CD8-positive, alpha-beta T cell (primary cell): ENCODE measurements at places on chromosomes 16 and 17.

GRCh38 chr16:66167564-66168291, 198.8 kb upstream of the CDH5 start:
- no peak for DNase-seq

GRCh38 chr17:75843577-75844529, at the start of gene UNC13D:
TSS of gene UNC13D (minus strand) at chr17:75844404. CDS start at chr17:75844337, 67 bp downstream.
- DNase-seq, result peak; percentile 77

- no peak for DNase-seq
Observed at GRCh38 chr17:60077672-60078519, 825 bp downstream of the HEATR6 start.

GRCh38 chr16:81586417-81586816, 141.8 kb downstream of the CMIP start:
- no peak for DNase-seq

GRCh38 chr17:83101805-83102480, 22.5 kb downstream of the METRNL start:
- DNase-seq, result no peak

DNA sequence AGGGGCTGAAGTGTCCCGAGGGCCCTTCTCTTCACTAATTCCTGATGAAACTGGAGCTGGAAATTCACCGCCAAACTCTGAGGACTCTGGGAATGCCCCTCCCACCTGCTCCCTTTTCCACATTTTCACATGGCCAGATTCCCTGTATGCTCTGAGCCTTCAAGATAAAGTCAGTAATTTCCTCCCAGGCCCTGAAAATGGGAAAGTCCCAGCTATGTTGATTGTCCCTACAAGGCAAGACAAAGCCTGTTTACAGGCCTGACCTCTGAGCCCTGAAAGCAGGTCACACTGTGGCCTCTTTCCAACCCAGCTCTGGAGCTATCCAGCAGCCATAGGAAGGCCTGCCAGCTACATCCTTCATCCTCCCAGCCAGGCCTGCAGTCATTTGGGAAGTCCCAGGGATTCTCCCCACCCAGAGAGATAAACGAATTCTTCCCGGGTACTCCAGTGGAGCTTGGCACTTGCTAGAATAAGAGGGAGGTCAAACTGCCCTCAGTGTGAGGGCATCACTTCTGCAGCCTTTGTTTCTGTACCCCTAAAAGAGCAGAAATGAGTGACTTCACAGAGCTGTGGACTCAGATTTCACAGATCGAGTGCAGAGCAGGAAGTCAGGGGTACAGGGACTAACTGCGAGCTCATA, 19.6 kb upstream of the CCL2 start:
- DNase-seq, result no peak

- DNase-seq, result no peak
Observed at GRCh38 chr16:26133416-26134093, 441.8 kb downstream of the HS3ST4 start.

DNA sequence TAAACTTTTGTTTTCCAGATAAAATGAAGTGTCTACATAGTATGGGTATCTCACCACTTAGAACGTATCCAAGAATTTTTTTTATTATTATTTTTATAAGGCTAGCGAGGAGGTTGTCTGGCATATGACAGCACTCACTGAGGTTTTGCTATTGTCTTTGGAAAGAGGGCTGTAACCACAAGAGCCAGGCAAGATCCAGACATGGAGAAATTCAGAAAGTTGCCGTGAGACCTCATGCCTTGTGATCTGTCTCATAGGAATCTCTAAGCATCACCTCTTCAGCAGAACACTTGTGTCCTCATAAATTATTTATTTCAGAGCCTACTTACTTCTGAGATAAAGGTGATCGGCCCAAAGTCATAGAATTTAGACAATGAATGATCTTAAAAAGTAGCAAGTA, 410.8 kb downstream of the CDH11 start:
- no peak for DNase-seq

DNA sequence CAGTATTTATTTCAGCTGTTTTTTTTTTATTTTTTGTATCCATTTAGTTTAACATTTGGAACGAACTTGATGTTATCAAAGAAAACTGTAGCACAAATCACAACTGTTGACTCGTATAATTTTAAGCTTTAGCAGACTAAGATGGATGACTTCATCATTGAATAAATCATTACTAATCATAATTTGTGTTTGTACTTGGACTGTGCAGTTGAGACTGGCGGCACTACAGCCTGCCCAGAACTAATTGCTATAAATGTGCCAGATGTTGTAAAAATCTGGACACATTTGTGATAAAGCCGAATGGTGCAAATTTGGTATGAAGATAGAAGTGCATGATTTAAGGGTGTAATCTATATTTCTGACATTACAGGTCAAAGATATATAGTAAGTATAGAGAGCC, 897.7 kb upstream of the CDH8 start:
- no peak for DNase-seq

GRCh38 chr16:67229906-67230808, 3.2 kb downstream of the TMEM208 start:
- DNase-seq, result no peak

GRCh38 chr17:20986767-20987510, 55.9 kb downstream of the USP22 start:
- DNase-seq, result no peak

- peak; percentile 69 for DNase-seq
Observed at GRCh38 chr17:8163978-8164814, 1.4 kb upstream of the VAMP2 start.

GRCh38 chr17:59620064-59620359, 317 bp downstream of the CLTC start:
- DNase-seq, result no peak

- DNase-seq, result no peak
Observed at GRCh38 chr17:78147315-78147998, 1.3 kb downstream of the C17orf99 start.

GRCh38 chr16:58111302-58111627, 17.9 kb downstream of the CFAP20 start:
- DNase-seq, result no peak

DNA sequence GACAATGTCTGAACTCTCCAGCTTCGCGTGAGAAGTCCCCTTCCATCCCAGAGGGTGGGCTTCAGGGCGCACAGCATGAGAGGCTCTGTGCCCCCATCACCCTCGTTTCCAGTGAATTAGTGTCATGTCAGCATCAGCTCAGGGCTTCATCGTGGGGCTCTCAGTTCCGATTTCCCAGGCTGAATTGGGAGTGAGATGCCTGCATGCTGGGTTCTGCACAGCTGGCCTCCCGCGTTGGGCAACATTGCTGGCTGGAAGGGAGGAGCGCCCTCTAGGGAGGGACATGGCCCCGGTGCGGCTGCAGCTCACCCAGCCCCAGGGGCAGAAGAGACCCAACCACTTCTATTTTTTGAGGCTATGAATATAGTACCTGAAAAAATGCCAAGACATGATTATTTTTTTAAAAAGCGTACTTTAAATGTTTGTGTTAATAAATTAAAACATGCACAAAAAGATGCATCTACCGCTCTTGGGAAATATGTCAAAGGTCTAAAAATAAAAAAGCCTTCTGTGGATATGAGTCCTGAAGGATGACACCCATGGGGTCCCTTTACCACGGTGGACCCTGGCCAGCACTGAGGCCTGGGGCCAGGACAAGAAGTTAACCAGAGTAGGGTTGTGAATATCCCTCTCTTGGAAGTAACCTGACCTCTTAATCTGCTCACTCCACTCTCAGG, 10.5 kb upstream of the ITGAD start:
- DNase-seq, result peak; percentile 53

DNA sequence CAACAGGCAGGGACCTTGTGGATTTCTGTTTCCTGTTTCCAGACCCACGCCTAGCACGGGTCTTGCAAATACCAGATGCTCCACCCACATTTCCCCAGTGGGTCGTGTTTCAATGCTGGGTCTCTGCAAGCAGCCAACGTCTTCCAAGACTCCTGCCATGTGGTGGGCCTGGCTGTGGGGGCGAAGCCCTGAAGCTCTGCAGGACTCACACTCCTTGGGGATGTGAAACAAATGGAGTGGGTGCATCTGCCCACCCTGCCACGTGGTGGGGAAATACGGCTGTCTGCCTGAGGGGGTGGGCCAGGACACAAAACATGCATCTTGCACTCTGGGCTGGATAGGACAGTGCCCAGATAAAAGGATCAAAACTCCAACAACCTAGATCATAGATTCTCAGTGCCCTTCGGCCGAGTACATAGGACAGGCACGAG, 32.6 kb downstream of the FA2H start:
- DNase-seq, result no peak

- DNase-seq, result no peak
Observed at GRCh38 chr16:26911436-26911835, 155.3 kb upstream of the C16orf82 start.

GRCh38 chr16:68346892-68347480, 36.2 kb downstream of the PRMT7 start:
- DNase-seq, result no peak

GRCh38 chr16:48608452-48608851, 1.5 kb downstream of the N4BP1 start:
- peak; percentile 31 for DNase-seq

- DNase-seq, result no peak
Observed at GRCh38 chr16:21197112-21197511, 14.3 kb downstream of the ZP2 start.
